ENCODE measurements at places on chromosomes 6 and 20. TPM values are rescaled to one million over a fixed set of nuclear protein-coding genes. Genes with fewer than 3 reads are reported as not detected.
A peak's percentile ranks its signal among the peaks of the same experiment; 100 is the strongest.

DNA sequence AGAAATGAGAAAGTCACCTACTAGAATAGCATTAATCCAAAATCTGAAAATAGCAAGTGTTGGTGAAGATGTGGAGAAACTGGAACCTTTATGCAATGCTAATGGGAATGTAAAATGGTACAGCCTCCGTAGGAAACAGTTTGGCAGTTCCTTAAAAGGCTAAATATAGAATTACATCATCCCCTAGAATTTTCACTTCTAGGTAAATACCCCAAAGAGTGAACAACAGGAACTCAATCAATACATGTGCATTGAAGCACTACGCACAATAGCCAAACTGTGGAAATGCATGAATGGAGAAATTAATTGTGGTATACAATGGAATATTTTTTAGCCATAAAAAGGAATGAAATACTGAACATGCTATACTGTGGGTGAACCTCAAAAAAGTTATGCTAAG lies 982.0 kb upstream of the FLRT3 start:
- H3K27ac ChIP-seq, result no peak overlapping the region
- H3K36me3 ChIP-seq, result no peaks in the 10 kb centered on the region
- H3K4me1 ChIP-seq, result no peaks in the 10 kb centered on the region
- no peaks in the 10 kb centered on the region for H3K27me3 ChIP-seq

Gene DCDC2
- 9.5 TPM for total RNA-seq

Gene RIOK1
- total RNA-seq, result 15.8 TPM

DNA sequence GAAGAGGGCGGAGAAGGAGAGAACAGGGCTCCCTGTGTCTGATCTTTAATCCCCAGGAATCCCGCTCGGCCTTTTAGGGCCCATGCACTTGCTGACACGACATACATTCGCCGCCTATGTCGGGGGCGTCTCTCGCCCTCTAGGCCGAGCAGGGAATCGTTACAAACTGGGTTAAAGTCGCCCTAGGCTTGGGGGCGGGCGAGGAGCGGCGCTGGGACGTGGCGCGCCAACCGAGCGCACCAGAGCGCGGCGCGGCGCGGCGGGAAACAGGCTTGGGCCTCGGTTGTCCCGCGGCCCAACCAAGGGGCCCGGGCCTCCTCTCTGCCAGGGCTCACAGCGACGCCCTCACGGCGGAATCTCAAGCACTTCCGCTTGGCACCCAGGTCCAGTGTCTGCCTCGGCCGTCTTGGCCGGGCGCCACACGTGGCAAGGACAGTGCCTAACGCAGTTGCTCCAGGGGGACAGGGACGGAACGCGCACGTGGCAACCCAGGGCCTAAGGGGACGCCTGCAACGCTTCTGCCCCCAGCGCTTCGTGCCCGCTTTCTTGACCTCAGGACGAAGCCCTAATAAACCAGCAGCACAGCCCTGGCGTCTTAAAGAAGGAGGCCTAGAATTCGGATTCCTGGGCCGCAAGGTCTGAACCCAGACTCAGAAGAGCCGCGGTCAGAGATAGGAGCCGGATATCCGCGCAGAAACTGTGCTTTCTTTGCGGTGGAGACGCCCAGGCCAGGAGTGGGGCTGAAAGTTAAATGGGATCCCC lies 71.5 kb downstream of the NCR2 start:
- H3K27me3 ChIP-seq, result no peaks in the 10 kb centered on the region
- H3K36me3 ChIP-seq, result no peaks in the 10 kb centered on the region
- no peak overlapping the region for H3K4me3 ChIP-seq
- no peak overlapping the region for H3K27ac ChIP-seq
- DNase-seq, result no peak
- H3K4me1 ChIP-seq, result no peaks in the 10 kb centered on the region

GRCh38 chr20:47770935-47771334 lies 14.3 kb downstream of the SULF2 start:
- H3K4me1 ChIP-seq, result no peaks in the 10 kb centered on the region
- no peaks in the 10 kb centered on the region for H3K36me3 ChIP-seq
- no peak overlapping the region for H3K4me3 ChIP-seq
- H3K27me3 ChIP-seq, result no peaks in the 10 kb centered on the region
- DNase-seq, result no peak

- H3K4me3 ChIP-seq, result no peak overlapping the region
- peaks cover 18% of the 10 kb centered on the region for H3K4me1 ChIP-seq
- peak overlapping the region; percentile 81 for H3K27ac ChIP-seq
- H3K27me3 ChIP-seq, result no peaks in the 10 kb centered on the region
- peak; percentile 69 for DNase-seq
- no peaks in the 10 kb centered on the region for H3K36me3 ChIP-seq
These were observed 13.7 kb upstream of the FAM83C start for GRCh38 chr20:35305682-35306556.

- peak overlapping the region; percentile 30 for H3K27ac ChIP-seq
- no peaks in the 10 kb centered on the region for H3K4me1 ChIP-seq
- H3K4me3 ChIP-seq, result peak overlapping the region; percentile 33
- no peak for DNase-seq
- H3K36me3 ChIP-seq, result no peaks in the 10 kb centered on the region
These were observed 365.9 kb downstream of the RNF144B start for GRCh38 chr6:18753076-18753475.

DNA sequence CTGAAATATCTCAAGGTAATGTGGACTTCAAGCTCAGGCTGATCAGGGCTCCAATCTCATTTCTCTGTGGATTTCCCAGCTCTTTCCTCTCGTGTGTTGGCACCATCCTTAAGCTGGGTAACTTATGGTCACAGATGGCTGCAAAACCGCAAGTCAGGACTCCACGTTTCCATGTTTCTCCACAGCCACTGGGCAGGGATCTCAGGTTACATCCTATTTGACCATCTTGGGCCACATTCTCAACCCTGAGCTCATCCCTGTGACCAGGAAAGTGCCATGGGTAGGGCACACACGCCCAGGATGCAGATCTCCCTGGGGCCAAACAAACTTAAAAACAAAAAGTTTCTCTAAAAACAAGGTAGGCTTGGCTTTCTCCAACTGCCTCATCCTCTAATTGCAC lies 15.4 kb downstream of the RPS6KA2 start:
- no peaks in the 10 kb centered on the region for H3K4me1 ChIP-seq
- no peak overlapping the region for H3K27ac ChIP-seq
- no peaks in the 10 kb centered on the region for H3K36me3 ChIP-seq
- DNase-seq, result no peak
- no peak overlapping the region for H3K4me3 ChIP-seq

GRCh38 chr6:44058617-44059358 lies 68.5 kb downstream of the MRPL14 start:
- peak; percentile 95 for DNase-seq
- H3K4me1 ChIP-seq, result peaks cover 36% of the 10 kb centered on the region
- no peaks in the 10 kb centered on the region for H3K27me3 ChIP-seq
- H3K27ac ChIP-seq, result peak overlapping the region; percentile 96
- no peaks in the 10 kb centered on the region for H3K36me3 ChIP-seq

Gene MYBL2
- not detected for total RNA-seq

All from breast epithelium (tissue), 4 donors.